ENCODE measurements at places on chromosomes 2 and 18.

DNA sequence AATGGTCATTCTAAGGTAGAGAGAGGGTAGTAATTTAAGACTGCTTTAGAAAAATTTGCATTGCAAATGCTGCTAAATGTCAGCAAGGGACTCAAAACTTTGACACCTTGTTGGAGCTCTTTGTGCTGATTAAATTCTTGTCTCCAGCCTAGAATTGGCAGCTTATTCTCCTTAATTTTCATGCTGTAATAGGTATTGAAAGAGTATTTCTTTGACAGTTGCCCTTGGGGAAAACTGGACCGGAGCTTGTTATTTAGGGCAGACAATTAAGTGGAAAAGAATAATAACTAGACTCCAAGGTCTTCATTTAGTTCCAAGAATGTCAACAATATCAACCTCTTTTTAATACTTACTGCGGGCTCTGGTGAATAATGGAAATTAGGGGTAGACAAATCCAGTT is 264.0 kb downstream of the TPGS2 start:
- DNase-seq: no peak

DNA sequence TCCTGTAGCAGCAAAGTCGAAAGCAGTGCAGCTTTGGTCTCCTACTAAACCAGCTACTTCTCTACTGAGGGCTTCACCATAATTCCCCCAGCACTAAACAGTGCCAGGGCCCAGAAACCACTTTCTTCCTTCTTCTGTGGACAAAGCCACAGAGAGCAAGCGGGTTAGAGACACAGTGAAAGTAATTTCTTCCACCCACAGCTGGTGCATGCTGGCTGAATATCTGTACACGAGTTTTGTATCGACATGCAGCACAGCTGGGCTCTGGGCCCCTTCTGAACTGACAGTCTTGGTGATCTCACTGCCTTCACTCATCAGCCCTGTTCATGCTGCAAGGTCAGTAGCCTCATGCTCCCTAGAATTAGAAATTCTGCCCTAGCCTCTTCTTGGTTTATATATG is 74.0 kb upstream of the SULT1C3 start:
- no peak for DNase-seq

DNA sequence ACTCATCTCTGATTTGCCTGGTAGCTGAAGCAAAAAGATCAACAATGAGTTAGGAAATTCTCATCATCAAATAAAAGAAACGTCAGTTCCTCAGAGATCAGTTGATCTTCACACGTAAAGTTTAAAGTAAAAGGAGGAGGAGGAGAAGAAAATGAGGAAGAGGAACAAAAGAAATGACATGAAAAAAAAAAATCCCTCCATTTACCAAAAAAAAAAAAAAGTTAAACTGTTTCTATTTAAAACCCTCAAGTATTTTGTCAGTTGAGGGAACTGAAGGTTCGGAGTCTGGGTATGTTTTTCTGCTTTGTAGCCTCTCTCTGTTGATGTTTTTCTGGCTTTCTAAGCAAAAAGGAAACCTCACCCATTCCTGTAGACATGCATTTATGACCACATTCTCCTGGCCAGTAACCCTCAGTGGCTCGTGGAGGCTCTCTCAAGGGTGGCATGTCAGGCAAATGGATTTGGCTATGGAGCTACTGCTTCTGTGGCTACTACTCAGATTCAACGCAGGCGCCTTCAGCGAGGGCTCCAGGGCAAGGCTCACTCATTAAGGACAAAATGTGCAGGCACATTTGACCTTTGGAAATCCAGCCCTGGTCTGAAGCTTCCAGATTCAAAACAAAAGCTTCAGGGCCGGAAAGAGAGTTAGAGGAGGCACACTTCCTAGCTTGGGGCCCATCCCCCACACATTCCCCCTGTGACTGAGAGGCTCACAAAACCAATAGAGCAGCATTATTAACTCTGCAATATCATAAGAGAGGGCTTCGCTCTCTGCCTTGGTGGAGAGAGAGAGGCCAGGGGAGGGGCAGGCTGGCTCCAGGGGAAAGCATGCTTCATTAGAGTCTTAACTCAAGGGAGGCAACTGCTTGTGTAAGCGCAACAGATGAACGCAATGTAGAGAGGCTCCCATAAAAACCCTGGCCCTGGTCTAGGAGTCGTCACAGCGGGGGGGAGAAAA is 22.3 kb downstream of the KLF7 start:
- DNase-seq: peak; percentile 75

DNA sequence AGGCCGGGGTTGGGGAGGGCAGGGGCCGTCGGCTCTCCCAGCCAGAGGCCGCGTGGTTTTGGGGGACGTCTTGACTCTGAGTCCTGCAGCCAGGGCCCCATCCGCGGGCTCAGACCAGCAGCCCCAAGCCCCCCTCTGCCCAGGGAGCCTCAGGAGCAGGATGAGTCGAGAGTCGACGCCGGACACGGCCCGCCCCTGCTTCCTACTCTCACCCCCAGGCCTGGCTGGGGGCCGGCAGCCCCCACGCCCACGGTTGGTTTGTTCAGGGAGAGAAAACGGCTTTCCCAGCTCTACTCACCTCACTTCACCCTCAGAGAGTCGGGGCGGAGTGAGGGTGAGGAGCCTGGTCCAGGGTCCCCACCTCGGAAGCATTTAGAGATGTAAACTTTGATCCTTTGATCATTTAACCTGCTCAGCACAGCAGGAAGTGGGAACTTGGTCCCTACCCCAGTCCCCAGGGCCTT is 6.9 kb downstream of the SNORC start:
- DNase-seq: no peak

DNA sequence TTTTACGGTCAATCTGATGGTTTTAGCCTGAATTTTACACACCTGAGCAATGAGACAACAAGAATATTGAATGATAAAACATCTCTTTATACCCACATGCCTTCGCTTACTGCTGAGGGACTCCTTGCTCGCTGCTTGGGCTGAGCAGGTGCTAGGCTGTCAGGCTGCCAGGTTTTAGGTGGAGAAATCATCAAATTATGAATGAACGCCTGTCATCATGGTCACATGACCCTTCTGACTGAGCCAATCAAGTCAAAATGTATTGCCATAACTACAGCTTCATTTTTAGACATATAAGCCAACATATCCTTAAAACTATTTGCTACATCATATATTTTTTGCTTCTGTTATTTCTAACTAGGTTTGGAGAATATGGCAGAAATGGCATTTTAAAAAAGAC is 274.0 kb downstream of the LNPK start:
- no peak for DNase-seq

DNA sequence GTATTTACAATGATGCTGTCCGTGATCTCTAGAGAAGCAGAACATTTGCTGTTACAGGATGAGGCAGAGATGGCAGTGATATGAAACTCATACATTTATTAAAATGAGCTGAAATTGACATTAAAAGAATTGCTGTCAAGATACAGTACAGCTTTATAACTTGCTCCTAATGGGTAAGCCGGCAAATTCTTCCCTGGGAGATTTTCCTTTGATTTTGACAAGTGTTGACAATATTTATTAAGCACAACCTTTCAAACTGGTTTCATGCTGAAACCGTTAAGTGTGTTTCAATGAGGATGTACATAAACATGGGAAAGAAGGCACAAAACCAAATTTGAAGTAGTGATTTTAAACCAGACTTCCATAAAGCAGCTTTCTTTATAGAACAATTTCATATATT is 45.5 kb downstream of the SPHKAP start:
- DNase-seq: no peak

DNA sequence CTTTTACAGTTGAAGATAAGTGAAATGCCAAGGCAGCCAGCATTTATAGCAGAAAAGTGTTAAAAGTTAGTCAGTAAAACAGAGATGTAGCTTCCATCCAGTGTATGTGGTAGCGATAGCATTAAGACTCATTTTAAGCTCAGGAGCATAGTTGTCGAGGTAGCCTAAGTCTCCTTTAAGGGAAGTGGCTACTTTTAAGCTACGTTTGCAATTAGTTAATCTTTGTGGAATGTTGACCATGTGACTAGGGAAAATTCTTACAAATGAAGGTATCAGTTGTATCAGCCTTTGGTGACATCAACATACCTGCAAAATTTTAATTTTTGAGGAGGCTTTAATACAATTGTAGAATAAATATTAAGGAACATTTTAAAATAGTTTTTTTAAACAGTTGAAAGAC is 61.9 kb downstream of the LHCGR start:
- DNase-seq: peak; percentile 48

DNA sequence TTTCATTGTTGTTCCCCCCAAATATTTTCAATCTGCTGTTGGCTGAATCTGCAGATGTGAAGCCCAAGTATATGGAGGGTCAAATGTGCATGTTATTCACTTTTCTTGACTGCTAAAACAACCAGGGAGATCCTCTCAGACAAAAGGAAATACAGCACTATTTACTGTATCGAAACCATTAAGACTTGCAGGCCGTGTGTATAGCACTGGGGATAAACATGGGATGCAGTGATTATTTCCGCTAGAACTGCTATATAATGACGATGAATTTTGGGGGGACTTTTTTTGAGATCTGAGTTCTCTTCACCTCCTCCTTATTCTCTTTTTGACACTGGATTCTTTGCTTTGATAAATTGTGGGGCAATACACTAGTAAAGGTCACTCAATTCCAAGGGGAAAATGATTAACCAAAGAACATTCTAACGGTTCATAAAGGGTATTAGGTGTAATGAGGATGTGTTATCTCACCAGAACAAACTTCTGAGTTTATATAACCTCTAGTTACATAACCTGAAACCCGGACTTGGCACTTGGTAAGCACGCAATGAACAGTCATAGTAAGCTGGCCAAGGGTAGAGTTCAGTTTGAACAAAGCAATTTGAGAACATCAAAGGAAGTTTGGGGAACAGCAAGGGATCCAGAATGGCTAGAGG is 3.5 kb upstream of the UGT1A1 start:
- no peak for DNase-seq

DNA sequence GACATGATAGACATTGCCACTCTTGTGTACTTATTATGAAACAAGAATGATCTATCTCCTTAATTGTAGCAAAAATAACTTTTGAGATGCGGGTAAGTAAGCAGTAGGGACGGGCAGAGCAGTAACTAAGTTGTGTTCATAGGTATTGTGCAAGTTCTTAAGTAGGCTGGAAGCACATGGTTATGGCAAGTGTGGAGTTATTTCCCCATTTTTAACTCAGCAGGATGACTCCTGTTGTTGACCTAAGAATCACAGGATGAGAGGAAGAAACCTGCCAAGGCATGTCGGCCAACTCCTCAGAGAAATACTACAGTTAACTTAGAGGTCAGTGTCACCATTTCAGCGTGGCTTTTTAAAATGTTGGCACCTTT is 51.1 kb upstream of the FN1 start:
- DNase-seq: no peak

- DNase-seq: no peak
These were observed 21.6 kb downstream of the EPAS1 start for GRCh38 chr2:46318579-46319460.

DNA sequence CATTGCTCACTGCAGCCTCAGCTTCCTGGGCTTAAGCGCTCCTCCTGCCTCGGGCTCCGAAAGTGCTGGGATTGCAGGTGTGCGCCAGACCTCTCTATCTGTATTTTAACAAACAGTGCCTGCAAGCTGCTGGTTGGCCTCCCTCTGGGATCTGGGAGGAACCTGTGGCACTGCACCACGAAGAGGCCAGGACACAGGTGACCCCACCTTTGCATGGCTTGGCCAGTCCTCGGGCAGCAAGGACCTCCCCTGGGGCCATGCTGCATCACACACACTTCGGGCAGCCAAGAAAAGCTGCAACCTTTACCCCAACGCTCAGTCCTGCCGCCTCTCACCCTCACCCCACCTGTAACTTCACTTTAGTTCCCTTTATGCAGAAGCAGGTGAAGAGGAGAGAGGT is 70.0 kb downstream of the PXDN start:
- no peak for DNase-seq

DNA sequence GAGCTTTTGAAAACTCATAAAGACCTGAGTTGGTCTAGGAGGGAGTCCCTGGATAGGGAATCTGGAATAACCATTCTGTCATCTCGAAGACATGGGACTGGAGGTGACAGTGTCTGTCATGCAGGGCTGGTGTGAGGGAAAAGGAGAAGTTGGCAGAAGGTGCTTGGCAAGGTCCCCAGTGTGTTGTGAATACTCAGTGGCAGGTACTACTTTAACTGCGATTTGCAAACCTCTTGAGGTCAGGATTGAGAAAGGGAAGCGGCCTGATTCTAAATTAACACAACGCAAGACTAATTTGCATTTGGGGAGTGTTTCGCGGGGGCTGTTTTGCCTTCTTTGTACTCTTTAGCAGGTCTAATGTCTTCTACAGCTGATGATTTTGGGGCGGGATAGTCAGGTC is 77.0 kb upstream of the TMEM200C start:
- no peak for DNase-seq

DNA sequence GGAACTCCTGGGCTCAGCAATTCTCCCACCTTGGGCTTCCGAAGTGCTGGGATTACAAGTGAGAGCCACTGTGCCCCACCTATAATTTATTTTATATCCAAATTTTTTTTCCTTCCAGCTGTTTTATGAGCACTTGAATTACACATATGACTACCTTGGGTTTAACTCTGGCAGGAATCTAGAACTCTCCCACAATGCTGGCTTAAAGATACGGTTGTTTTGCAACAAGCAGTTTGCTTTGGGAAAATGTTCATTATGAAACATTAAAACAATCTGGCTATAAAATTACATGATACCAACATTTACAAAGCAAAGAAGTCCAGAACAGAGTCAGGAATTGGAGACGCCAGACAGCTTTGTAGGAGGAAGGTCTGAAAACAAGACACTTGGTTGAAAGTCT is 12.8 kb downstream of the CD302 start:
- DNase-seq: no peak

- peak; percentile 11 for DNase-seq
These were observed 211.4 kb upstream of the SLC39A10 start for GRCh38 chr2:195445639-195446038.

DNA sequence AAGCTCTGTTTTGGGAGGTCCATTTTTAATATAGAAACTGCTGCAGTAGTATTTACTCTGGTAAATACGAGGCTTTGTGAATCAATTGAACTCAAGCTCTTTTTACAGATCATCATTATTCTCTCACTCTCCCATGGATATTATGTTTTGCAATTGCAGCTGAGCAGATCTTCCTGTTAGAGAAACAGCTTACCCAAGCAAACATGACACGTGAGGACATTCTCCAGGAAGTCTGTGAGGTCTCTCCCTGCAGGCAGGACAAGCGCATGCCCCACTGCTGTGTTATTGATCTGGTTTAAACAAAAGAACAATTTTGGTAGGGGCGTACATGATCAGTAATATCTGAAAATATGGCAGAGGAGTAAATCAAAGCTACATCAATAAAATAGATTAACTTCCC is 72.1 kb downstream of the COL6A3 start:
- DNase-seq: no peak

GRCh38 chr2:230326453-230327417 is at the start of gene SP140L:
TSS of gene SP140L (plus strand) at chr2:230327193. CDS start at chr2:230327270, 77 bp downstream.
- peak; percentile 88 for DNase-seq

- DNase-seq: no peak
These were observed 243.5 kb upstream of the ZNF521 start for GRCh38 chr18:25595274-25596060.

GRCh38 chr2:220432645-220433044 is 805.2 kb downstream of the SLC4A3 start:
- DNase-seq: no peak

DNA sequence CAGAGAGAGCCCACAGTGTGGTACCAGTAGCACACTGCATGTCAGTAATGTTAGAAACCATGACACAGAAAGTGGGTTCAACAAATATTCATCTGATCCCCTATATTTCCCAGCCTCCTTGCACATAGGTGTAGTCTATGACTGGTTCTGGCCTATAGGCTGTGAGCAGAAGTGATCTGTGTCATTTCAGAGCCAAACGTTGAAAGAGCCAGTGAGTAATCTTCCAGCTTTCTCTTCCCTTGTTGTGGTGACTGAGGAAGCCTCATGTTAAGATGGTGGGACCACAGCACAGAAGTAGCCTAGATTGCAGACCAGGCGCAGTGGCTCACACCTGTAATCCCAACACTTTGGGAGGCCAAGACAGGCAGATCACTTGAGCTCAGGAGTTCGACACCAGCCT is 4.1 kb downstream of the TMEM237 start:
- DNase-seq: no peak

All from fibroblast of skin of back (primary cell).